ENCODE measurements at places on chromosomes 11 and 22.

- DNase-seq, result no peak
These were observed 562.6 kb upstream of the CADM1 start for GRCh38 chr11:116066777-116067176.

DNA sequence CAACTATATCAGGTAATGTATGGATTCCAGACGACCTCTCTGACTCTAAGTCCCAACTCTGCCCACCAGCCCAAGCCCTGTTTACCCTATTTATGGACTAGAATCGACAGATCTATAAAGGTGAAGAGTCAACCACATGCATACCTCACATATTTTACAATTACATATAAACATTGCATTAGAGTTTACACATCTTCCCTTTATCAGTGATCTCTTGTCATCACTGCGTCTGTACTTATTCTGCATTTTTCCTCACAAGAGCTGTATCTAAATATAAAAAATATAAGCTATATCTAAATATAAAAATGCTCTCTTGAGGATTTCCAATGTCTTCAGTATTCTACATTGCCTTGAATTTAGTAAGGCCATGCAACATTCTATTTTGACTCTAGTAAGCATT lies 8.5 kb downstream of the FIBIN start:
- no peak for DNase-seq

- DNase-seq, result no peak
These were observed 25.4 kb upstream of the MYO18B start for GRCh38 chr22:25716637-25717036.

DNA sequence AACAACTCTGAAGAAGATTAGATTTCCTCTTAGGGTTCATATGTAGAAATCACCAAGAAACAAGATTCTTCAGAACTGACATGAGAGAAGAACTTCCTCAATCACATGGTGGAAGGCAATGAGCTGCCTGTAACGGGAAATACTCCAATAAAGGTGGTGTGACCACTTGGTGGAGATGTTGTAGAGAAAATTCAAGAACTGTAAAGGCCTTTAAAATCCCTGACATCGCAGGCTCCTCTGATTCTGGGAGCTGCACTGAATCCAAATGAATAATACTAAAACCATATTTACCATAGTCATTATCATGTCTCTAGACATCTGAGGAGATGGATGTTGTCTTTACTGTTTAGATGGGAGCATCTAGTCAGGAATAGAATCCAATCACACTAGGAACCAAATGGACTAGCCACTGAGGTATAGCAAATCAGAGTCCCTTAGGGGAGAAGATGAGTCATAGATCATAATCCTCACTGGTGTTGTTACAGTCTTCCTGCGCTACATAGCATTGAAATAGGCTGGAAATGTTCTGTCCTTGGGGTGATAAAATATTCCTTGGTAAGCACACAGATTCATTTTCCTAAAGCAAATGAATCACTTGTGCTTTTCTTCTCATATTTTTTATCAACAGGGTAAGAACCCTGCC lies 321.6 kb upstream of the TENM4 start:
- DNase-seq, result no peak

DNA sequence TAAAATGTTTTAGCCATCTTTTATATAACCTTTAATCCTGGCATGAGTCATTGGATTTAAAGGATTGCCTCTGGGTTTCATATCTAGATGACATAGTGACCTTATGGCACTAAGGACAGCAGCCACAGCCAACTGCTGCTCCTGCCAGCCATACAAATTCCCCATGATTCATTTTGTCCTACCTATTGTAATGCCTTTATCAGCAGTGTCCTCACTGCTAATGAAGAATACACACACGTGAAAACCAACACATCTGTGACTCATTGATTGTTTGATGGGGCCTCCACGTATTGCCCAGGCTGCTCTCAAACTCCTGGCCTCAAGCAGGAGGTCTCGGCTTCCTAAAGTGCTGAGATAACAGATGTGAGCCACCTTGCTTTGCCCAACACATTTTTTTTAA lies 1.8 kb downstream of the LDHAL6A start:
- DNase-seq, result no peak

DNA sequence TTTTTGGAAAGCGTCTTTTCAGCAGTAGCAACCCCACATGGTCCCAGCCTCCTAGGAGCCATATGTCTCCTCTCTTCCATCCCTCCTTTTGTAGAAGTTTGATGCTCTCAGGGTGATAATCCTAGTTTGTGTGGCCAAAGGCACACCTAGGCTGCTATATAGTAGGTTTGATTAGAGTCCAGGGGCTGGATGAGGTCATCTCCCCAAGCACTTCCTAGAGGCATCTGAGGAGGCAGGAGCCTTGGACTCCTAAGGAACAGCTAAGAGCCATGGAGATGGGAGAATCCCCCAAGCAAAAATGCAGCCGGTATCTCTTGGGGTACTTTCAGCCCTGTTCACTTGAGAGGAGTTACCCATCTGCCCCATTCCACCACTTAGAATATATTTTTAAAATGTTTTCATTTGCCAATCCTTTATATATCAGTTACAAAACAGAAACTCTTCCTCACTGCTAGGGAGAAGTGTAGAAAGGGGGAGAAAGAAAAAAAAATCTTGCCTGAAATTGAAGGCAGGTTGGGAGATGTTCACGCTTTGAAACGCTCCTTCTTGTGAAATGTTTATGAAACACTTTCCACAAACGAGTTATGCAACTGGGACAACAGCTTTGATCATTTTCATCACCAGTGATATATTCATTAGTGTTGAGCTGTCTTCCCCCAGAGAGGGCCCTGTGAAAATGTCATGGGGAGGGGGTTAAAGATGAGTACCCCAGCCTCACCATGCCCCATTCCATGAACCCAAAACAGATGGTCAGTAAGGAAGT lies 31.9 kb upstream of the TLCD5 start:
- no peak for DNase-seq

- no peak for DNase-seq
These were observed 541.4 kb downstream of the BRD1 start for GRCh38 chr22:49286181-49286760.

DNA sequence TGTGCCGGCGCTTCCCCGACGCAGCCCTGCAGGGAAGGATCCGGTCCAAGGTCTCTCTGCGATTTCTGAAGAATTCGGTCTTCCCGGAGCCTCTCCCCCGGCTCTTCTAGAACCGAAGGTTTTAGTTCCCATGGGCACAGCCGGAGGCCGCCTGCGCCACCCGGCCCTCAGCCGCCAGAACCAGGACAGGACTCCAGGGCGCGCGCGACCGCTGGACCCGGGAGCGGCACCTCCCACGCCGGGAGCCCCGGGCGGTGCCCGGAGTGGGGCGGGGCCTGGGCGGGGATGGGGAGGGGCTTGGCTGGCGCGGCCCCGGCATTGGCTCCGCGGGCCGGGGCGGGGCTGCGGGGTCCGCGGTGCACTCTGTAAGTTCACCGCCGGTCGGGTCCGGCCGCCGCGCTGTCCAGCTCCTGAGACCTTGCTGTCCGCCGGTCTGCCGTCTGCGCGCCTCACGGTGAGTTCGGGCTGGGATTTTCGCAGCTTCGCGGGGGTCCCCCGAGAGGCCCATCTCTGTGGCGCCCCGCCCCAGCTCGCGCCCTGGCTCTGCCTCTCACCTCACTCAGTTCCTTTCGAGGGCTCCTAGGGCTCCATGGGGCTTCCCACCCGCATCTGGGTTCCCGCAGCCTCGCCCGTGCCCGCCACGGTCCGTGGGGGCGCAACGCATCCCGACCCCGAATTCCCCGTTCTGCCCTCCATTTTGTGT lies at the start of gene CDC42EP2:
TSS of gene CDC42EP2 (plus strand) at position 366 of the 703 bp plus-strand sequence. CDS start 6,033 bp downstream, outside the sequence.
- DNase-seq, result peak; percentile 38

- no peak for DNase-seq
These were observed 149.7 kb upstream of the CADM1 start for GRCh38 chr11:115653926-115654325.

DNA sequence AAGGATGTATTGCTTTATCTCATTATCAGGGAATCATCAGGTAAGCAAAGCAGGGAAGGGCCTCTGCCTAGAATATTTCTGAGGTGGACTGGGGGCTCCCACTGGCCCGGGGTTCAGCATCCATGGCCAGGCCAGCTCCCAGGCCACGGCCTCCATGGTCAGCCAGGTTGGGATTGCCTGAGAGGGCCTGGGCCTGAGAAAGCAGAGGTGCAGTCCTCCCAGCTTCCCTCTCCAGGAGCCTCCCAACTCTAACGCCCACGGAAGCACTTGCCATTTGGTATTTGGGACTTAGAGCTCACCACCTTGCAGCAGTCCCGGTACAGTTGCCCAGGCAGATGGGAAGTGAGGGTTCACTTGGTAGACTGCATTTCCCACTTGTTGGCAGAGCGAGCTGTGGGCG lies 12.7 kb downstream of the DGAT2 start:
- no peak for DNase-seq

DNA sequence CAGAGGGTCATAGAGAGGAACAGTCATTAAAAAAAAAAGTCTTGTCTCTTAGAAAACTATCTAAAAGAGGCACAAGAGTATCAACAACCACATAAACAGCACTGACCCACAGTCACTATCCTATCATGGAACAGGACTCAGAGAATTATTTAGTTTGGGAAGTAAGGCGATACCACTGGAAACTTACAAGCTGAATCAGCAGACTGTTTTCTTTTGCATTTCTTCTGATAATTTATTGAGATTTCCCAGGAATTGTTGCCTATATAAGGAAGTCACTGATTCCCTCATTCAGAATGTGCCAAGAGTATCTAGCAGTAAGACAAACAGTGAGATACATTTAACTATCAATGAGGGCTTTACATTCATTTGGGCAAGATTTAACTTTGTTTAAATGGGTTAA lies 304.1 kb downstream of the GUCY1A2 start:
- DNase-seq, result no peak

- DNase-seq, result no peak
These were observed 95.8 kb downstream of the CCDC83 start for GRCh38 chr11:85951049-85951405.

DNA sequence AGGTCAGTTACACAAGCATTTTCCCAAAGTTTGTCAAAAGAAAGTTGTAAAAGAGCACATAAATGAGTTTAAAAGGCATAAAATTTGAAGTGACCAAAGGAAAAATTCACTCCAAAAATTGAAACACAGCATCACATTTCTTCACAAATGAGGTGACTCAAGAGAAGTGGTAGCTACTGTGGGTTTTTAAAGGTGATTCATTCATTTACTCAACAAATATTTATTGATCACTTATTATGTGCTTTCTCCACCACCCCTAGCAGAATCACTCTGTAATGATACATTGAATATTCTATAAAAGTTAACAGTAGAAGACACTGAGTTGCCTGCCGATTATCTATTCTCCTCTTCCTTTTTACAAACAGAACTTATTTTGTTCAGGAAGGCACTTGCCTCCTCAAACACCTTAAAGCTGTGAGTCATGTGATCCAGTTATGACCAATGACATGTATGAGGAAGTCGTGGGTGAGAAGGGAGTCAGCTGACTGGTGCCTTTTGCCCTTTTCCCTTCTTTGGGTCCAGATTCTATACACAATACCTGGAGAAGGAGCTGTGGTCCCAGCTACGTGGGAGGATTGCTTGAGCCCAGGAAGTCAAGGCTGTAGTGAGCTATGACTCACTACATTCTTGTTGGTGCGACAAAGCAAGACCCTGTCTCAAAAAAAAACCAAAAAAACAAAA lies 67.7 kb upstream of the CLNS1A start:
- no peak for DNase-seq

DNA sequence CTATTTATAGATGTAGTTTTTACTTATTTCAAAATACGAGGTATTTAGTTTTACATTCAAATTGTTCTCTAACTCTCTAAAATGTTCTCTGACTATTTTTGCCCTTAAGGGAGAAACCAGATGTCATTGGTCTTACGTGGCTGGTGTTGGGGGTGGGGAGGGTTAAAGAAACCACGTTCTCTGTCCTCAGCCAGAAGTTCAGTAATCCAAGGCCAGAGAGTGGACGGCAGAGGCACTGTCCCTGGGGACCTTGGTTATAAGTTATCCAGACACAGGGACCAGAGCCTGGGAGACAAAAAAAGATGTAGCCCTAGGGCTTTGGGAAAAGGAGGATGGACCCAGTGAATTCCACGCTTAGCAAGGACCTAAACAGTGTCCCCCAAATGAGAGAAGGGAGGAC lies 706 bp upstream of the OR51E1 start:
- no peak for DNase-seq

- DNase-seq, result no peak
These were observed 5.5 kb downstream of the PLET1 start for GRCh38 chr11:112255067-112255720.

GRCh38 chr22:46286006-46286405 lies 10.7 kb upstream of the GTSE1 start:
- no peak for DNase-seq

Measured in stimulated activated CD8-positive, alpha-beta memory T cell treated with anti-CD3 and anti-CD28 coated beads, Interleukin-4, amount 100 ng/mL, for 4 hours (primary cell).